Bone marrow (tissue), 2 donors: ENCODE measurements at places on chromosomes 5 and 9.

GRCh38 chr9:130201399-130201873, 29.2 kb downstream of the NCS1 start:
- no peak for DNase-seq

- DNase-seq: no peak
Observed at GRCh38 chr9:89686126-89686525, 81.3 kb downstream of the GADD45G start.

DNA sequence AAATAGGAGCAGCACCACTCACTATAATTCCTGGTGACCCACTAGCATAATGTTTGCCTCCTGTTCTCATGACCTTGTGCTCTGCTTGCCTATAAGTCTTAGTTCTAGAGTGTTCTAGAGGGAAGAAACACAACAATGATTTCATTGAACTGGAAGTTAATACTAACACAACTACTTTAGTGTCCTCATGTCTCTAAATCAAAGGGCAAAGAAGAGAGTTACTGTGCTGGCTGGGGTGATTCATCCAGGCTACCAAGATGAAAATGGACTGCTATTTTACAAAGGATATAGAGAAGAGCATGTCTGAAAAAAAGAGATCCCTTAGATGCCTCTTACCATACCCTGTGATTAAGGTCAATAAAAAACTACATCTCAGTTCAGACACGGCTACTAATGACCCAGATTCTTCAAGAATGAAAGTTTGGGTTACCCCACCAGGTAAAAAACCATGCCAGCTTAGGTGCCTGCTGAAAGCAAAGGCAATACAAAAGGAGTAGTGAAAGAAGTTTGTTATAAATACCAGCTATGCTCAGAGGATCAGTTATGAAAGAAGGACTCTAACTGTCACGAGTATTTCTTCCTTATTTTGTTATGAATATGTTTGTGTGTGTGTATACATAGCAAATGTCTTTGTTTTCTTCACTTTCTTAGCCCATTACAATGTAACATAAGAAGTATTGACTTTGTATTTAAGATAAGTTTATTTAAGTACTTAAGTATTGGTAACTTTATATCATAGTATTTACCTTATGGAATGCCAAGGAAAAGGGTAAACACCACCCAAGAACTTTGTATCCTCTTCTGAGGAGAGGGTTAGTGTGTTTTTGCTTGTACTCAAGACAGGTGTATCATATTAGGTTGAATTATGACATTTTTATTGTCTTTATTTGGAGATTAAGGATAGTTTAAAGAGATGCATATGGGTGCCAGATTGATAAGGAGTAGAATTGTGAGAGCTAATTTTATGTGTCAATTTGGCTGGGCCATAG, 314.1 kb upstream of the PTGER4 start:
- no peak for DNase-seq

DNA sequence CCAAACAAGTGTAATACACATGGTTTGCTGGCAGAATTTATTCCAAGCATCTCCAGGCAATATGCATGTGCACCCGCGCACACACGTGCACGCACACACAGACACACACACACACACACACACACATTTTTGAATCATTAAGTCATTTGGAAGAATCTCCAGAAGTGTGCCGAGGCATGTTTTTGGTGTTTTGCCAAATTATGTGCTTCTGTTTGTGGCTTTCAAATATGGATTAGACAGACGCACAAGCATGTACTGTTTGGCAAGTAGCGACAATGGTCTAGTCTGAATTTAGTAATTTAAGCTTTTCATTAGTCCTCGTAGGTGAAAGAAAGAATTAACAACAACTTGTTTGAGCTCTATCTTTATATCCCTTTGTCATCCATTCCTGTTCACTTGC, 36.7 kb downstream of the NFIB start:
- DNase-seq: no peak

DNA sequence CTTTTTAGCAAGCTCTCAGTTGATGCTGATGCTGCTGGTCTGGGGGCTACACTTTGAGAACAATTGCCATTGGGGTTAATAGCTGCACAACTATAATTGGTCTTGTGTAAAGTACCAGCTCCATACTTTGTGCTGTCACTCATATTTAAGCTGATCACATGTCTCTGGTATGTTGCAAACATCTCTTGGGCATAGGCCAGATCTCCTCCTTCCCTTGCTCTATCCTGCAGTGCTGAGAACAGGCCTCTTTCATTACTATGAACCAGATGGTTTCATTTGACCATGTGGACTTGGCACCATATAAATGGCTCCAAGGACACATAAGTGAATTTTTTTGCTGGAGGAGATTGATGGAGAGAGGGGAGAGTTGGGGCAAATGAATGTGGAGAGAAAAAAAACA, 48.4 kb downstream of the DMRT2 start:
- no peak for DNase-seq

GRCh38 chr5:34507933-34508332, 148.2 kb upstream of the RAI14 start:
- DNase-seq: no peak

GRCh38 chr5:16076657-16077056, 102.9 kb downstream of the MARCHF11 start:
- DNase-seq: no peak

GRCh38 chr9:37540634-37541033, 35.5 kb downstream of the FBXO10 start:
- no peak for DNase-seq

- DNase-seq: no peak
Observed at GRCh38 chr9:131464354-131465000, 38.2 kb upstream of the POMT1 start.

- DNase-seq: no peak
Observed at GRCh38 chr5:3542158-3542557, 53.5 kb upstream of the IRX1 start.

DNA sequence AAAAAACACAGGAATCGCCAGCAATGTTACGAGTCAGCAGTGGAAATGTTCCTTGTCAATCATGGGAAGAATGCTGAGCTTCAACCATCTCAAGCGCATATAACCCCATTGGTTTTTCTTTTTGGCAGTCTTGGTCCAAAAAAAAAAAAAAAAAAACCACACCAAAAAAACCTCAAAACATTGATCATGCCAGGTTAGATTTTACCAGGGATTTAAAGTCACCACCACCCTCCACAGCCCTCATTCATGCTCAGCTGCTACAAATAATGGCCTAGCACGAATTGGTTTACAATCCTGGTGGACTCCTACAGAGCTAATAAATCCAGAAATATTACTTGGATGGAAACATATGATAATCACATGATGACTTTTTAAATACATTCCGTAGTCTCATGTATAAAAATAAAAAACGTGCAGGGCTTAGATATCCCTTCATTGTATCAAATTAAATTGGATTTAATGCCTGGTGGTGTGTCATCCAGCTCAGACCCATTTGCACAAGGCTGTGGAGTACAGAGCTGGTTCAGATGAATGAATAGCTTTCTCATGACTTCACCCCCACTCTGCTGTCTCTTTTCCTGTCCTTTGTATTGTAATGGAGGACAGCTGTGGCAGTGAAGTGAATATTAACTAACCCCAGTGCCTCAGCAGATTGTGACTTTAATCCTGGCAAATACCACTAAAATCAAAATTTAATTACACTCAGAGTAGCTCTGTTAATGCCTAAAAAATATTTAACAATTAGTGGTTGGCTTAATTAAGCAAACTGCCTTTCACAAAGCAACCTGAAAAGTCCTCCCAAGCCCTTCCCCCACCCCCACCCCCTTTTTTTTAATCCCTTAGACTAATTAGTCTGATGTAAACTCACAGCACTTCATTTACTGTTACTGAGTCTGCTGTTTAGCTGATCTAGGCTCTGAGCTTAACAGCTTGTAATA, 626.5 kb upstream of the ZNF608 start:
- DNase-seq: no peak

DNA sequence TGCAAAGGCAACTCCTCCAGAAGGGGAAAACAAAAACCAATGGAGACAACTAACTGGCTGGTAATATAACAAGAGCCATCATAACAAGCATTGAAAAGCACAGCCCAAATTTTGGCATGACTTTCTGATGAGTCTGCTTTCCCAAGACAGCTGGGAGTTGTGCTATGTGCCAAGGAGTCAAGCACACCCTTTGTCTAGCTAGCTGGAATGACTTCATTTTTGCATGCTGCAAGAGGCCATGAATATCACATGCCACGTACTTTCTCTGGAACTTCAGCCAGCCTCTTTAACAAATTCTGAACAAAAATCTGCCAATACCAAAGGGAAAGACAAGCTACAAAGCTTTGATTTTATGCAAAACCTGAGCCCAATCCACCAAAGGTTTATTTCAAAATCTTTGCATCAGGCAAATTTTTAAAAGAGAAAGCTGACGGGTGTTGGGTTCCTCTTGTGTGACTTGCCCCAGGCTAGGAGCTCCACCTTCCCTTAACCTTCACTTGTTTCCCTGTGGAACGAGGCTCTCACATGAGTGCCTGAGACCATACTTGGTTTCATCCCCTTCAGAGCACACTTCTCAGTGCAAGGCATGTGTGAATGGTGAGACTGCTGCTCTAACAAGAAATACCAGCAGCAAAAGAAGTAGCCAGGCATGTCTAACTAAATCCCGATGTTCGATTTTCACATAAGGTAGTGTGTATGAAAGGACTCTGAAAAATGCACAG, 47.3 kb downstream of the S1PR3 start:
- DNase-seq: no peak

DNA sequence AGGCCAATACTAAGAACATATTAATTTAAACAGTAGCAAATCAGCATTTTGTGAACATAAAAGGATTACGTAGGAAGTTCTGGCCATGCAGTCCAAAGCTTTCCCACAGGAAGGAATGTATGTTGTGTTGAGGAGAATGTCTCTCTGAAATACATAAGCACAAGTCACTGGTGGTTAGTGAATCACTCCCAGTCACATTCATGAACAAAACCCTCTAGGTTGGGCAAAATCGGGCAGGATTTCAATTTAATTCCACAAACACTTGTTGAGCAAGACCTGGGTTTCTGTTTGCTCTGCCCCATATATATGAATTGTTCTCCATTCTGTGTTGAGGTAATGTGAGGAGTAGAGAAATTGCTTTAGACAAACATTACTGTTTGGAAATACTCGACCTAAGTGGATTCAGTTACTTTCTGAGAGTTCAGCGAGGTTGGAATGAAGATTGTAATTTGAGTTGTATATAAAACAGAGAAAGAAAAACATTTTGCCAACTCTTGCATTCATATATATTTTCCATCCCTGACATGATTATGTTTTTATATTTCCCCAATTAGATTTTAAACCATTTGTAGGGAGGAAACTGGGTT, 127.6 kb upstream of the RPS23 start:
- DNase-seq: no peak

- no peak for DNase-seq
Observed at GRCh38 chr5:11390291-11390767, 513.9 kb downstream of the CTNND2 start.

- DNase-seq: no peak
Observed at GRCh38 chr9:95764533-95765319, 110.8 kb upstream of the ERCC6L2 start.

GRCh38 chr5:168987543-168988300, 313.2 kb downstream of the SLIT3 start:
- no peak for DNase-seq

DNA sequence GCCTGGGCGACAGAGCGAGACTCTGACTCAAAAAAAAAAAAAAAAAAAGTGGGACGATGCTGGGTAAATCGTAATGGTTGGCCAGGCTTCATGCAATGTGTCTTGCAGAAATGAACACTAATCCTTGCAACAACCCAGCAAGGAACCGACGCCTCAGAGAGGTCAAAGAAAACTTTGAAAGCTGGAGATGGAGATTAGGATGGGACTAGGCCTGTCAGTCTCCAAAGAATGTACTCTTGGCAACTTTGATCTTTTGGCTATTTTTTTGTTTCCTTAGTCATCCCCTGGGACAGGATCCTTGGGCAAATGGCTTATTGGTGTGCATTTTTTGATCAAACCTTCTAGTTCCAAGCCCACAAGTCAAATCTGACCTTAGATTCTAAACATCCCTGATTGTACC, 10.6 kb upstream of the PWWP2A start:
- DNase-seq: no peak

- no peak for DNase-seq
Observed at GRCh38 chr5:132080595-132080994, 7.0 kb downstream of the CSF2 start.

DNA sequence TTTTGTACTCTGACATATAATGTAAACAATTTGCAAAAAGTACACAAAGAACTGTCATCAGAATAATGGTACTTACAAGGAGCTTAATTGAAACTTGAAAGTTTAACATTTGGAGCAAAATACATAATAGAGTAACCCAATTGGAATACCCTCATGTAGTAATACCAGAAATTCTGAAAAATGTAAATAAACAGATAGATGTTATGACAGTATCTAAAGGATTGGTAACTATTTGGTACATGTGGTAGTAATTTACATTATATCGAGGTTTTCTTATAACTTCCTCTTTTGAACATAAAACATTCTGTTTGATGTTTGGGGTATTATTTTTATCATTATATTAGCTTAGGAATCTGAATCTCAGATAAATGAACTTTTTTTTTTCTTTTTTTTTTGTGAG, 211.7 kb upstream of the ELL2 start:
- no peak for DNase-seq

DNA sequence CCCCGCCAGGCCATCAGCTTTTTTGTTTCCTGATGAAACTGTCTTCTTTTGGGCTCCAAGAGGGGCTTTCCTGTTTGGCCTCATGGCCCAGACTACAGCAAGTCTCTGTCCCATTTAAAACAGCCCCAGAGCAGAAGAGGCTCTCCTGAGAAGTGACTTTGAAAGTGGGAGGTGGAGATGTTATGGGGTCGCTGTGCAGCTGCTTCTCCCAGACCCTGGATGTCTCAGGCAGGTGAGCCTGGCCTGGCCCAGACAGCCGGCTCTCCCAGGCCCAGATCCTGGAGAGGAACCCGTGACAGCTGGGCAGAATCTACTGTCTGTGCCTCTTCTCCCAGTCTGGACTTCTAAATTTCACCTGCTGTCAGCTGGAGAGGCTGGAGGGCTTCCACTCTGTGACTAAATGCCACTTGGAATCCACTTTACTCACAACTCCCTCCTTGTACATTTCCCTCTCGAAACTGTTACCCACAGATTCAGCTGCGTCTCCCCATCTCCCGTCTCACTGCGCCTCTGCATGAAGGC, 20.6 kb downstream of the FAM78A start:
- DNase-seq: no peak

GRCh38 chr5:84032324-84032723, 311.7 kb upstream of the HAPLN1 start:
- DNase-seq: no peak
